Caudate nucleus (tissue), 63 donors: ENCODE measurements at places on chromosomes 12 and 14.

- no peak for DNase-seq
These were observed 307.2 kb downstream of the ADGRD1 start for GRCh38 chr12:131260954-131261353.

DNA sequence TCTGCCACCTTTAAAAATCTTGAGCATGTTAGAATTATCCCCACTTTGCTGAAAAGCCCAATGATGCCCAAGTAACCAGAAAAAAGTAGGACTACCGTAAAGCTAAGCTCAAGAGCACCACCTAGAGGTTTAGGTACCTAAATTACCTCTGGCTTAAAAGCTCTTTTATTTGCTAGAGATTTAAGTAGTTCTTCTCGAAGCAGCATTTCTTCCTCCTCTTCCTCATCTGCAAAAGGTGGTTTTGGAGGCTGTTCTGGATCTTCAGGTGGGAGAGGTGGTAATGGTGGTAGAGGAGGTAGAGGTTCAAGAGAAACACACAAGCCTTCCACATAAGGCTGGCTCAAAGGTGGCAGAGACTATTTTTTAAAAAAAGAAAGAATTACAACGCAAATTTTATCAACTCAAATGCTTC lies 26.9 kb downstream of the ZFC3H1 start:
- no peak for DNase-seq

DNA sequence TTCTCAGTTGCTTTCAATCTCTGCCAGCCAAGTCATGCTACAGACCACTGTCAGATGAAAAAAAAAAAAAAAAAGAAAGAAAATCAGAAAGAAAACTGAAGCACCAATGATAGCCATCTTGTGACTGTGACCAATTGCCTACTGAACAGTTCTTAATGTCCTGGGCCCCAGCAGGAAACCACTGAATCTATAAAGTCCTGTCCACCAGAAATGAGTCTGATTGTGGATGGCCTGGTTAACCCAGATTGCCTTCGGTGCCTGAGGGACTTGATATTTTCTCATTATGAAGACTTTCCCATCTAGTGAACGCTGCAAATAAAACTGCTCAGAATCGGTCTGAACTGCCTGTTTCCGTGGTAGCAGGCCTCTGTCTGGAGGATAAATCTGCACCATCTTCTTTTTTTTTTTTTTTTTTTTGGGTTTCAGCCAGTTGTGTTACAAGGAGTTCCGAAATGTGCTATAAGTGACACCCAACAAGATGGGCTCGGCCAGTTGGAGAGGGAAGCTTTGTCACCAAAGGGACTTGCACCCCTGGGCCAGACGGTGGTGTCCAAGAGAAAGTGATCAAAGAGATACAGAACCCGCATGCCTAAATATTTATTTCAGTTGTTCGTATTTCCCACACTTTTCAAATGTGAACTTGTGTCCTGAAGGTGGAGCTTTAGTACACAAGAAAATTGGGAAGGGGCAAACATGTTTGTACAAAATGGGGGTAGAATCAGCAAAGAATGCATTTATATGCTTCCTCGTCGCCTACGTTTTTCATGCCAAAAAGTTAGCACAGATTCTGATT lies 3.0 kb upstream of the PLXNC1 start:
- no peak for DNase-seq

GRCh38 chr12:130818635-130819576 lies 20.1 kb downstream of the STX2 start:
- peak; percentile 44 for DNase-seq

- DNase-seq = no peak
These were observed 1.2 kb downstream of the CDK2AP1 start for GRCh38 chr12:123270214-123271000.
